ENCODE measurements at places on chromosomes 7 and 10.
A peak's percentile ranks its signal among the peaks of the same experiment; 100 is the strongest.

DNA sequence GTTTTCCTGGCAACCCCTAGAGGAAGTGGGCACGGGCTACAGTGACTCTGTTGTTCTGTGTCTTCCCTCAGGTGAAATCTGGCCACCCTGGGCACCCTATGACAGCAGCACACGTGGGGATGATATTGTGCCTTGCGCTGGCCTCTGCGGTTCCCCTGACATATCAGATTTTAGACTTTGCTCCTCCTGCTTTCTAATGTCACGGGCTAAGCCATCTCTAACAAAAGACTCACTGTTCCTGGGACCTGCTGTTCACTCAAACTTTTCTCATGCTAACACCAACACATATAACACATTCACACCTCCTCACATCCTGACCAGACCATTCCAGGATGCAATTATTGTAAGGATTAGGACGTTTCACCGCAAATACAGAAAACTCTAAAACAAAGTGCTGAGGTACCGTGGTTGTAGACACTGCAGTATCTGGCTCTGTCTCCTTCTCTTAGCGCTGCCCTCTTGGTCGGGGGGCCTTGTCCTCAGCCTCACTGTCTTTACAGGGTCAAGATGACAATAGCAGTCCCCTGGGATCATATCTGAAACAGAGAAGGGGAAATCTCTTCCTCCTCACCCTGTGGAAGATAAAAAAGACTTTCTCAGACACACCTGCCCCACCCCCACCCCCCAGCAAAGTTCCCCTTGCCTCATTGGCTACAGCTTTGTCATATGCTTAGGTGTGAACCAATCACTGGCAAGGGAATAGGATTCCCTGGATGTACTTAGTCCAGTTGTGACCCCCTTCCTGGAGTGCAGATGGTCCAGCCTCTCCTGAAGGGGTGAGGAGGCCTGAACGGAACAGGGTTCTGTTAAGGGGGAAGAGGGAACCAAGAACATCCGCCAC lies 14.1 kb downstream of the CHN2 start:
- no peak for DNase-seq

DNA sequence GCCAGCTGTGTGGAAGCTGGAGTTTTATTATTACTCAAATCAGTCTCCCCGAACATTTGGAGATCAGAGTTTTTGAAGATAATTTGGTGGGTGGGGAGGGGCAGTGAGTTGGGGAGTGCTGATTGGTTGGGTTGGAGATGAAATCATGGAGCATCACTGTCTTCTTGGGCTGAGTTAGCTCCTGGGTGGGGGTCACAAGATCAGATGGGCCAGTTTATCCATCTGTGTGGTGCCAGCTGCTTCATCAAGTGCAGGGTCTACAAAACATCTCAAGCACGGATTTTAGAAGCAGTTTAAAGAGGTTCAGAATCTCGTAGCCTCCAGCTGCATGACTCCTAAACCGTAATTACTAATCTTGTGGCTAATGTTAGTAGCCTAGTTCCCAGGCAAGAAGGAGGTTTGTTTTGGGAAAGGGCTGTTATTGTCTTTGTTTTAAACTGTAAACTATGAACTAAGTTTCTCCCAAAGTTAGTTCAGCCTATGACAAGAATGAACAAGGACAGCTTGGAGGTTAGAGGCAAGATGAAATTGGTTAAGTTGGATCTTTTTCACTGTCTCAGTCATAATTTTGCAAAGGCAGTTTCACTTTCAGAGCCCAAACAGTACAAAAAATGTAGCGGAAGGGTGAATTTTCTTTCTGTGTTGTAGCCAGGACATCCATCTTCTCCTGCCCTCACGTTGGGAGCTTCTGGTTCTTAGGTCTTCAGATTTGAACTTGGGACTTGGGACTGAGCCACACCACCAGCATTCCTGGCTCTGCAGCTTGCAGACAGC lies 43.1 kb downstream of the KLF6 start:
- DNase-seq, result no peak

DNA sequence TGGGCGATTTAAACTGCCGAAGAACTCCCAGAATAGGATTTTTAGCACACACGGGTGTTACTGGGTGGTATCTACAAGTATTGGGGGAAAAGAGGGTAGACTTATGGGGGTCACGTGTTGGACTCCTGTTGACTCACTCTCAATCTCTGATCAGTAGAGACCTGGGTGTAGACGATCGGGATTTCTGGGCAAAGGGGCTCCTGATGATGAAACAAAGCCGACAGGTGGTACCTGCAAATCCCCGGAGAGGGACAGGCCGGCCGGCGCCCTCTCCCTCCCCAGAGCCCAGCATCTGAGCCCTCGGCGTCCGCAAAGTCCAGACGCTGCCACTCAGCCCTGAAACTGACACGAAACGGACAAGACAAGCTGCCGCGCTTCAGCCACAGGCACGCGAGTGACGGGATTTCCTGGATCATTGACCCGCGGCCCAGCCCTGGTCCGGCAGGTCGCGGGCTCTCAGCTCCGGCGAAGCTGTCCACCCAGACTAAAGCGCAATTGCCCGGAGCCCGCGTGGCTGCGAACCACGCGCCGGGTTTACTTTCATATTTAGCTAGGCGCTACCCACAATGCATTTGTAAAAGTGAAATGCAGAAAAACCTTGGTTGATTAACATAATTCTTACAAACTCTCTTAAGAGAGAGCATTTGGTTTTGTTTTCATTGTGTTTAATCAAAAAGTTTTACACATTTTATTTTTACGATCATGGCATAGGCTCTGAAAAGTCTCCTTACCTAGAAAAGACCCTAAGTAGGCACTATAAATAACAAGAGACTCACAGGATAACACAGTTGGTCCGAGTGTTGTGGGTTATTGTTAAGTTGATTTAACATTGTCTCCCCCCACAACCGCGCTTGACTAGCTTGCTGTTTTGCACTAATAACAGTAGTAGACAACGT lies 56.9 kb upstream of the EZH2 start:
- peak; percentile 56 for DNase-seq

DNA sequence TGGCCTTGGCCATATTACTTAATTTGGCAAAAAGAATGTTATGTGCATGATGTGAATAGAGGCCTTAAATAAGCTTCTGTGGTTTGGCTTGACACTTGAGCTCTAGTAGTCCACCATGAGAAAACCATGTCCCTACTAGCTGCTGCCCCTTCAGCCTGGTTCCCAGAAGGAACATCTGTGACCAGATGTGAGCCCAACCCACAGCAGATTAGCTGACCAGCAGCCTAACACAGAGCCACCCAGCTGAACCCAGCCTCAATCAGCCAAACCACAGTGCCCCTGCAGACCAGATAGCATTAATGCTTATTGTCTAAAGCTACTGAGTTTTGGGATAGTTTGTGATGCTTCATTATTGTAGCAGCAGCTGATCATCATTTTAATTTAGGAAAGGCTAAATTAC lies 16.6 kb downstream of the JAZF1 start:
- no peak for DNase-seq

DNA sequence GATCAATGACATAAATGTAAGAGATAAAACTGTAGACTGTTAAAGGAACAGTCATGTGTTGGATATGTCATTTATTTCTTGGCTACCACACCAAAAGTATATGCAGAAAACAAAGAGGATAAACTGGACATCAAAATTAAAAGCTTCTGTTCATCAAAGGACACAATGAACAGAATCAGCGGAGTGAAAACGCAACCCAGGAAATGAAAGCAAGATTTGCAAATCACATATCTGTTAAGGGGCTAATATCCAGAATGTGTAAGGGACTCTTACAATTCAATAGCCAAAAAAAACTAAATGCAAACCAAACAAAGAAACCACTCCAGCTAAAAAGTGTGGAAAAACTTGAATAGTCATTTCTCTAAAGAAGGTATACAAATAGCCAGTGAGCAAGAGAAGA lies 164.3 kb downstream of the ZMYND11 start:
- DNase-seq, result no peak

GRCh38 chr7:118478236-118478635 lies 253.7 kb downstream of the ANKRD7 start:
- no peak for DNase-seq

GRCh38 chr7:90246171-90246570 lies 1.2 kb downstream of the CFAP69 start:
- DNase-seq, result no peak

DNA sequence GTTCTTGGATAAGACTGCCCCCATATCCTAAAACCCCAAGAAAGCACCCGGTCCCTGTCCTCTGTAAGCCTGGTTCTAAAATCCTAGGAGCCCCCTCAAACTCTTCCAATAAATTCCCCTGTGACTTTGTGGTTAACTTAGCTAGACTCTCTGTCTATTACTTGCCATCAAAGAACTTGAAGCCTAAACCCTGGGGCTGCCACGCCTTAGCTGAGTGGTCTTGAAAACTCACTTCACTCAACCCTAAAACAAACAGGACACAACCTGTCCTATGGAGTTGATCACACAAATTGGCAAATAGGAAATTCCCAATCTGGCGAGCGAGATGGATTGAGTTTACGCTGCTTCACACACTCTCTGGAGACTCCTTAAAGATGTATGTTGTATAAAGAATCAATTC lies 191.4 kb upstream of the SVIL start:
- DNase-seq, result no peak

DNA sequence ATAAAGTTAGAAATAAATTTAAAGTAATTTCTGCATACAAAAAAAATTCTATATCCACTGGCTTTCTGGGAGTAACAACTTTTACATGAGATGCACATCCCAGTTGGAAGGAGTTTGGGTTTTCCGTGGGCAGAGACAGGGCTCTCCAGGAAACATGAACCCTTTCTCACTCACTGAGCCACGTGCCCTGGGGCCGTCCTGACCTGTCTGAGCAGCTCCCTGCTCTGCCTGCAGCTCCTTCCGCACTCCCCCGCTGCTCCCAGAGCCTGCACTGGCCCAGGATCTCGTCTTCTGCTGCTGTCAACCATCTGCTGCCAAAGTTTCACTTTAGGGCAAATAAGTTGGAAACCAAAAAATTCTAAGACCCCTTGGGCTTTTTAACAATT lies 169.1 kb downstream of the DIP2C start:
- DNase-seq, result no peak

DNA sequence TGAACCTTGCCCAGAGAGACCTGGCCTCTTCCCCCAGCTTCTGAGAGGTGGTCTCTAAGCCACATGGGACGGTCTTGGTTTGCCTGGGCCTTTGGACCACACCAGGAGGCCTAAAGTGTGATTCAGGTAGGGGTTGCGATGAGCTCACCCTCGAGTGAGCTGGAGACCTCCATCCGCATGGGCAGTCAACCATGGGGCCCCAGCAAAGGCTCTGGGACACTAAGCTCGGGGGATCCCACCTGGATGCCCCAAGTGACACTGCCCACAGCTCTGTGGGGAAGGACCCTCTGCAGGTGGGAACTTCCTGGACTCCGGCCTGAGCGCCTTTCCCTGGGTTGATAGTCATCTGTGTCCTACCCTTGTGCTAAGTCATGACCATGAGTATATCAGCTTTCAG lies 57.1 kb upstream of the FAM20C start:
- DNase-seq, result no peak

- DNase-seq, result no peak
Observed at GRCh38 chr7:143372070-143372469, 9.1 kb upstream of the ZYX start.

DNA sequence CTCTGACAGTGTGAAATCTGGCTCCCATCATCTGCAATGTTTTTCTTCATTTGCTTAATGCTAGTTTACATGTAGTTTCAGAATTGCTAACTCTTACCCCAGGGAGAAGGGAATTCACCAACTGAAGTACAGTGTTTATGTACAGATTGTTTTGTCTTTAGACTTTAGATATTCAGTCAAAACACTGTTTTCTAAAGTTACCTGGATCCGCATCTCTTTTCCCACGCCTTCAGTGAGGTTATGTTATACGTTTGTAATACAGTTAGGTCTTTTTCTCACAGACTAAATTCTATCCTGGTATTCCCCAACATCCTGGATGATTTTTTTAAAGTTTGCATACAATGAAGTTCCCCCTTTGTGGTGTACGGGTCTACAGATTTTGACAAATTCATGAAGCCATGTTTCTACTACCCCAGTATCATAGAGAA lies 3.2 kb upstream of the LYZL1 start:
- DNase-seq, result no peak

- DNase-seq, result no peak
Observed at GRCh38 chr7:146116521-146117222, at the start of gene CNTNAP2. Gene CNTNAP2 (plus strand): TSS chr7:146116801. CDS start chr7:146116877, 76 bp downstream.

DNA sequence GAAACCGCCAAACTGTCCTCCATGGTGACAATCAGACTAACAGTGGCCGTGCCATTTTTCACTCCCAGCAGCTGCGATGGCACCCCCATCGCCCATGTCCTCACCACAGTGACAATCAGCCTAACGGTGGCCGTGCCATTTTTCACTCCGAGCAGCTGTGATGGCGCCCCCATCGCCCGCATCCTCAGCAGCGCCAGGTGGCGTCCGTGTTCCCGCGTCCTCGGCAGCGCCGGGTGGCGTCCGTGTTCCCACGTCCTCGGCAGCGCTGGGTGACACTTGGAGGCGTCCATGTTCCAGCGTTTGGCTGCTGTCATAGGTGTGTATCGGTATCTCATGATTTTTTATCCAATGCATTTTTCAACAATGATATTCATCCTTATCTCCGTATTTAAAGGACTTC lies 267.3 kb downstream of the PTPRN2 start:
- DNase-seq, result no peak

DNA sequence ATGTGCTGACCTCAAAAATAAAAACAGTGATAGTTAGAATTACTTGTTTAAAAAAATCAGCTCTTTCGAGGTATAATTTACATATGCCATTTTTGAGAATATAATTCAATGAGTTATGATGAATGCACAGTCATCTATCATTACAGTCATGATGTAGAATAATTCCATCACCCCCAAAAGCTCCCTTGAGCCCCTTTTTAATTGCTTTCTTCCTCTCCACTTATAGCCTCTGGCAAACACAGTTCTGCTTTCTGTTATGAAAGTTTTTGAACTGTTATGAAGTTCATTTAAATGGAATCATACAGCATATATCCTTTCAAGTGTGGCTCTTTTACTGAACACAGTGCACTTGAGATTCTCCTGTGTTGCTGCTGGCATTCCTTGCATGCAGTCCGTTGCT lies 41.4 kb downstream of the PRTFDC1 start:
- DNase-seq, result no peak

DNA sequence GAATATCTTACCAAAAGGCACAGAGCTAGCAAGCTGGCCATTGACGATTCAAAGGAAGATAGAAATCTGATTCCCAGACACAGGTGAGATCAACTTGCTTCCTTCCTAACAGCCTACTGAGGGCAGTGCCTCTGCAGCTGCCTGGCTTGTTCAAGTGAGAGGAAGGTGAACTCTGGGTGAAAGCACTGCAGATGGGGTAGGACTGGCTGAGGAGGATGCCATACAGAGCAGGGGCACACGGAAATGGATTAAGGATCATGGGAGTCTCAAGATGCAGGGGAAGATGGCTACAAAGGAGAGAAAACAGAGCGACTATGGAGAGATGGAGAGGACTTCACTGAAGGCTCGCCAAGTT lies 34.4 kb upstream of the GPAM start:
- no peak for DNase-seq

- no peak for DNase-seq
Observed at GRCh38 chr10:78148216-78148960, 114.7 kb downstream of the RPS24 start.

GRCh38 chr10:73494877-73495225 lies 973 bp downstream of the PPP3CB start:
- DNase-seq, result no peak

GRCh38 chr10:50421026-50421719 lies 169.9 kb upstream of the ASAH2 start:
- no peak for DNase-seq
